PC-9 (cell line): ENCODE measurements at places on chromosomes 1 and 21. TPM values are rescaled to one million over a fixed set of nuclear protein-coding genes. Genes with fewer than 3 reads are reported as not detected.

DNA sequence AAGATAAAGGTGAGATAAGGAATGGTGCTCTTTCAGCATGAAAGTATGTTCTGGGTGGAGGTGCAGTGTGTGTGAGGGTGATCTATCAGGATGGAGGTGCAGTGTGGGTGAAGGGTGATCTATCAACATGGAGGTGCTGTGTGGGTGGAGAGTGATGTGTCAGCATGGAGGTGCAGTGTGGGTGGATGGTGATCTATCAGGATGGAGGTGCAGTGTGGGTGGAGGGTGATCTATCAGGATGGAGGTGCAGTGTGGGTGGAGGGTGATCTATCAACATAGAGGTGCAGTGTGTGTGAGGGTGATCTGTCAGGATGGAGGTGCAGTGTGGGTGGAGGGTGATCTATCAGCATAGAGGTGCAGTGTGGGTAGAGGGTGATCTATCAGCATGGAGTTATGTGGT is 12.3 kb upstream of the MAP10 start:
- no peak for DNase-seq

DNA sequence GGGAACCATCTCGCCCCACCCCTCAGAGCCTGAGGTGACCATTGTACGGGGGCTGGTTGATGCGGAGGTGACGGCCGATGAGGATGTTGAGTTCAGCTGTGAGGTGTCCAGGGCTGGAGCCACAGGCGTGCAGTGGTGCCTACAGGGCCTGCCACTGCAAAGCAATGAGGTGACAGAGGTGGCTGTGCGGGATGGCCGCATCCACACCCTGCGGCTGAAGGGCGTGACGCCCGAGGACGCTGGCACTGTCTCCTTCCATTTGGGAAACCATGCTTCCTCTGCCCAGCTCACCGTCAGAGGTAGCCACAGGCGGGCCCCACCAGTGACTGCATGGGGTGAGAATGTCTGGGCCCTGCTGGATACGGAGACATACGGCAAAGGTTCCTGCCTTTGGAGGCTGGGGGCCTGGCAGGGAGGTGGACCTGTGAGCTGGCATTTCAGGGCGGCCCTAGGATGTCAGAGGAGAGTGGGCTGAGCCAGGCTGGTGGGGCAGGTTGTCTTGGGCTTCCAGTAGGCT is 98.5 kb downstream of the TRIM11 start:
- no peak for DNase-seq

GRCh38 chr1:147246044-147246690 is 3.7 kb downstream of the CHD1L start:
- no peak for DNase-seq

GRCh38 chr1:157995583-157996169 is 2.2 kb downstream of the KIRREL1 start:
- DNase-seq, result no peak

DNA sequence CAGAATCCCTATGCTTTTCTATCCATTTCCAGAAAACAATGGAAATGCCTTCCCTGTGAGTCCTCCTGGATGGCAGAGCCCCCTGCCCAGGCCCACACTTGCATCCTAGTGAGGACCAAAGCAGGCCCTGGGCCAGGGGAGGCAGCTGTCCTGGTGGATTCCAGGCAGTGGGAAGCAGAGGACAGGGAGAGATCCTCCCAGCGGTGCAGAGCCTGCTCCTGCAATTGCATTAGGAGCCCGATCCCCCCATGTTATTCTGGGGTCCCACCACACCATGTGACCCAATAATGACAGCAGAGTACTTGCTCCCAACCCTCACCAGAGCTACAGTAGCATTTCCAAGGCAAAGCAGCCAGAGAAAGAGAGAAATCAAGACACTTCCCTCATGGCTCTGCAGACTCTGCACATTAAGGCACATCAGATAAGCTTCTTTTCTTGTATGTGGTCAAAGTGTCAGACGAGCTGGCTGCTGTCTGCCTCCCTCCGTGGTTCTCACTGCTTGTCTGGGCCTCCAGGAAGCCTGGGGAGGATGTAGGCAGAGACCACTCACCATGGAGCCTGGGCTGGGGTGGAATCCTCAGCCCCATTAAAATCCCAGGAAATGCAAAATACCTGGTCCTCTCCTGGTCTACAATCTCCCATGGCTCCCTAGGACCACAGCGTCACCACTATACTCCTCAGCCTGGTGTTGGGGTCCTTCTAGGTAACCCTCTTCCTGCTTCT is 54.9 kb upstream of the RUNX3 start:
- DNase-seq, result no peak

- DNase-seq, result peak; percentile 71
Observed at GRCh38 chr1:67735806-67736627, 51.0 kb downstream of the GADD45A start.

GRCh38 chr21:46634966-46635323 is 529 bp upstream of the PRMT2 start:
- DNase-seq, result peak; percentile 44

- DNase-seq, result no peak
Observed at GRCh38 chr1:246365708-246366107, 141.4 kb downstream of the SMYD3 start.

DNA sequence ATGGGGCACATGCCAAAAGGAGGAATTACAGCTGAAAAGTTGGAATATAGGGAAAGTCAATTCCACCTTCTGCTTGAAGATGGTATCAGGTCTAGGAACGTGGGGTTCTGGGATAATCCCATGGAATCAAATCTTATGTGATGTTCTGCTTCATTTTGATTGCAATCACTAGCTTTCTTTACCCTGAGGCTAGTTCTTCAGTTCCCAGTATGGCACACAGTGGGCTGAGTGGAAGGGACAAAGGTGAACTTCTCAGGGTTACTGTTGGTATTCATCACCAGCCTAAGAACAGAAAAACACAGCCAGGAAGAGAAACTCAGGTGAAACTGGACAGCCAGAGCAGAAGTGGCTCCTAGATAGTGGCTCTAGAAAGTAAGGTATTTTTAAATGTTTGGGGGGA is 117.8 kb downstream of the TNFSF18 start:
- DNase-seq, result no peak

The SYDE2 gene
- 8.9 and 10.3 TPM in 2 replicates for total RNA-seq

The REN gene
- 0.81 TPM in 1 of 2 replicates, not detected in the other for total RNA-seq

The IL20 gene
- total RNA-seq, result not detected in 2 replicates

The FCGR1A gene
- total RNA-seq, result not detected in 2 replicates
